AG09319 (cell line): ENCODE measurements at places on chromosomes 4 and X.
A peak's percentile ranks its signal among the peaks of the same experiment; 100 is the strongest.

- no peak for DNase-seq
These were observed 78.6 kb downstream of the MGST2 start for GRCh38 chr4:139744232-139744631.

DNA sequence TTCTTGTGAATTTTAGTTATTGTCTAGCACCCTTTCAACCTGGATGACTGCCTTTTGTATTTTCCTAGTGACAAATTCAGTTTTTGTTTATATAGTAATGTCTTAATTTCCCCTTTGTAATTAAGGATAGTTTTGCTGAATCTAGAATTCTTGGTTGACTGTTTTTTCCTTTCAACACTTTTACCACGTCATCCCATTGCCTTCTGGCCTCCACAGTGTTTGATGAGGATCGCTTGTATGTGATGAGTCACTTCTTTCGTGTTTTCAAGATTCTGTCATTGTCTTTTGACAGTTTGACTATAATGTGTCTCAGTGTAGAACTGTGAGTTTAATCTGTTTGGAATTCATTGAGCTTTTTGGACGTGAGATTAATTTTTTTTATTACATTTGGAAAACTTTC lies 30.1 kb downstream of the KDM6A start:
- DNase-seq = no peak

GRCh38 chr4:173045571-173045970 lies 123.0 kb upstream of the GALNT7 start:
- DNase-seq = no peak

DNA sequence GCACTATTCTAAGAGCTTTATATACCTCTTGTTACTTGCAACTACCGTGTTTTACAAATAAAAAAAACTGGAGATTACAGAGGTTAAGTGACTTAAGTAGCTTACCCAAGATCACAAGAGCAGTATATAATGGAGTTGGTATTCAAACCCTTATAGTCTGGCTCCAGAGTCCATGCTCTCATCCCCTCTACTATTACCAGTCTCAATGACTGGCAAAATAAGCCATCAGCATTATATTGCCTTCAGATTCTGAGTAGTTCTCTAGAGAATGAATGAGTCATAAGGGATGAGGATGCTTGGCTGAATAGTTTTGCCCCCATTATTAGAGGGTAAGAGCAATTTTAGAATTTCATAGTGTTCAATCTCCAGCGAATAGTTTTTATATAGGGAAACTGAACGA lies 170.1 kb upstream of the ATOH1 start:
- no peak for DNase-seq

DNA sequence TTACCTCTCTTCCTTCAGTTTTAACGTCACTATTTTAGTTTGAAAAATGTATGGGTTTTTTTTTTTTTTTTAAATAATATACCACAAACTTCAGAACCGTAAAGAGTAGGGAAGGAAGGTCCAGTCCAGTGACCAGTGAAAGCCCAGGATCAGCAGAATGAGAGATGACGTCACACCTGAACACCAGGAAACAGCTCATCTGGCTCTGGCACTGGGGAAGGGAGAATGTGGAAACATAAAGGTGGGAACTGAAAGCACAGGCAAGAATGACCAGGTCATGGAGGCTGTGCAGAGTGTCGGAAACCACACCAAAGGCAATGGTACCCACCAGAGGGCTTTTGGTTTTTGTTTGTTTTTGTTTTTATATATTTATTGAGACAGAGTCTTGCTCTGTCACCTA lies 141.2 kb downstream of the DHX15 start:
- no peak for DNase-seq

DNA sequence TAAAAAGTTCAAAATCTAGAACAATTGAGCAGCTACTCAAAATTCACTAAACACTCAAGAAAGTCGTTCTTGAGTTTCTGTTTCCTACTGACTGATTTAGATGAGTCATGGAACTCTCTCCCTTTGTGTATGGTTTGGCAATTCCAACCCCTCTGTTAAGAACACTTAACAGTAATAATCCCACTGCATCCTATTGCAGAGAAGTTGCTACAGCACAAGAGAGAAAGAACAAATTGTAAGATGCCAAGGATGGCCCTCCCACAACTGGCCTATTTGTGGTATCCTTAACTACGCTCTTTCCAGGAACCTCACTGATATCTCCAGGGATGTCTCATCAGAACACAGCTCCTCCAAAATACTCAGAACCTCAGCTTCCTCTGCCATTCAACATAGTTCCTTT lies 701.8 kb upstream of the TENM3 start:
- no peak for DNase-seq

DNA sequence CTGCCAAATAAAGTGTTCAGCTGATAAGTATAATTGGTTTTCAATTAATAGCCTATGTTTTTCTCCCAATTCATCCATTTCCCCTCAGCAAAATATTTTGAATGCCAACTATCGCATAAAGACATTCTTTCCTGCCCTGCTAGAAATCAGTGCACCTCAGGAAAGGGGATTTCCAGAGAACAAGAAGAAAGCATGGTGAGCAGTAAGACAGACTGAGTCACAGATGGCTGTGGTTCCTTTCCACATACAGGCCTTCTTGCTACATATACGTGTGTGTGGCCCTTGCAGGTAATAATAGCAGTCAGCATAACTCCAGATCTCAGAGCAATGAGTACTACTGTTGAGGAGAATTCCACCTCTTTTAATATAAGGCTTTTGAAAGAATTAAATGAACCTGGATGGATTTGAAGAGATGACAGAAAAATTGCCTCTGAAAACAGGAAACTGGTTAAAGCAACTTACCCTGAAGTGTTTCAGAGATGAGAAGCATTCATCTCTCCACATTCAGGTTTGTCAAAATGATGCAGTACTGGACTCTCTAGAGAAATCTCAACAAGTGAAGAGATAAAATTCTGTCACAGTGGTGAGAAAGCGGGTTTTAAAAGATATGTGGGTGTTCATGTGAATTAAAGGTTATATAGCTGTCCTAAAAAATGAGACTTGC lies 13.6 kb downstream of the GASK1B start:
- DNase-seq = no peak

GRCh38 chrX:72294497-72294896 lies 11.2 kb downstream of the CITED1 start:
- DNase-seq = no peak

- no peak for DNase-seq
These were observed 6.7 kb upstream of the HGFAC start for GRCh38 chr4:3434881-3435685.

- peak; percentile 32 for DNase-seq
These were observed 328.7 kb downstream of the PCDH18 start for GRCh38 chr4:137203601-137204000.

- DNase-seq = no peak
These were observed 5.3 kb downstream of the MBNL3 start for GRCh38 chrX:132483488-132483887.

DNA sequence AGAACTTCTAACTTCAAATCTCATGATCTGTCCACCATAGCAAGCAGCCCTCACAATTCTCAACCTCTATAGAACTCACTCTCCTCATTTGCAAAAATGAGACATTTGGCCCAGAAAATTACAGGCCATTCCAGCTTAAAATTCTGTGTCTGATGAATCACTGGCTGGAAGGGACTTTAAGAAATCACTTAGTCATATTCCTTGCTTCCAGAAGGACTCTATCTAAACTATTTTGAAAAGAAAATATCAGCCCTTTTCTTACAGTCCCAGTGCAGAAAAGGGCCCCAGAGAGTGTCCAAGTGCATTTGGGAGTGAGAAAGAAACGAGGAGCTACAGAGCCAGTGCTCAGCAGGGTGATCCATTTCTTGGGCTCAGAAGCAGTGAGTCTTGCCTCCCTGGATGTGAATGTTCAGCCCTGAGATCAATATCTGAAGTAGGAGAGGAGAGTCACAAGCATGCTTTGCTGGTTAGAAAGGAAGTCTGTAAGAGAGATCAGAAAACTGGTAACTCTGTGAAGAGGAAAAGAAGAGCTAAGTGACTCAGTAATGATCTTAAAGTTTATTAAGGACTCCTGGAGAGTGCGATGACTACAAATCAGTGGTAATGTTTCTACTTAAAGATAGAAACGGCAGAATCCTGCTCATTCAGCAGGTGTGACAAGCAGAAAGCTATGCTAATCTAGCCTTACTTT lies 139.8 kb downstream of the PALLD start:
- DNase-seq = no peak

DNA sequence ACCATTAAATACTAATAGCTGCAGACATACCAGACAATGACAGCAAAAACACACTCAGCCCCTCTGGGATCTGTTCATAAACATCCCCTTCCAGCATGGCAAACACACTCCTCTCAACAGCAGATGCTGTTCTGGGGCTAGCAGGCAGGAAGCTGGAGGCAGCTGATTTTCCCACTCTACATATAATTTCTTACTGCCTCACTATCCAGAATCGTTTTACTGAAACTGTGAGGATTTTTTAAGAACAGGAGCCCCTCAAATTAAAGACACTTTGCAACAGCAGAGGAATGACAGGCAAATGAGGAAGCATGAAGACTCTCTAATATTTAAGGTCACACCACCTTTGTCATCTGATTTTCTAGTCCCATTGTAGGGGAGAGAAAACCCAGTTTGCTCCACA lies 2.2 kb downstream of the MAPK10 start:
- no peak for DNase-seq

GRCh38 chr4:183635321-183635720 lies 23.7 kb downstream of the RWDD4 start:
- no peak for DNase-seq

- peak; percentile 43 for DNase-seq
These were observed 37.7 kb downstream of the NHS start for GRCh38 chrX:17412692-17413091.

DNA sequence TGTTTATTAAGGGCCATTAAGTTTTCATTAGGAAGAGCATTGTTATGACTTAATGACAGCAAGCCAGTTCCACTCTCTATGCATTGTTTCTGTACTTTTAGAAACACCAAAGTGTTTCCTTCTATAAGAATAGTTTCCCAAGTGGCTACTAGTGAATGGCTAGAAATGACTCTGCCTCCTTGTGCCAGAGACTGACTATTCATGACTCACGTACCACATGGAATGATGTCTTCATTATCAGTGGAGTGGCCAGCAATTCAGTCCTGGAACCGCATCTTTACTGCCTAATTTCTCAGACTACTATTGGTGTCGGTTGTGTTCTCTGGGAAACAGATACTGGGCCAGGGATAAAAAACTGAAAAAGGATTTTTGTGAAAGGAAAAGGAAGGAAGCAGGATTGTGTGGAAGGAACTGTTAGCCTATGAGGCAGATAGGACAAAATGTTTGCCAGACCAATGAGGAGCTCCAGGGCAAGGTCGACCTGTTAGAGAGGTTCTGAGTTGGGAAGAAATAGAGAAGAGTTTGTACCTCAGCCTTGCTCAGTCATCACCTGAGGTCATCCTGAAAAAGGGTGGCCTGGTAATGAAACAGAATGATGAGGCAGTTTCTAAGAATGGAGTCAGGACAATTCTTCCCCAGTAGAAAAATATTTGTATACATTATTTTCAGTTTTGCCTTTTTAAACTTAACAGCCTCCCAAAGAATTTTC lies 218.6 kb downstream of the SPCS3 start:
- DNase-seq = peak; percentile 31

DNA sequence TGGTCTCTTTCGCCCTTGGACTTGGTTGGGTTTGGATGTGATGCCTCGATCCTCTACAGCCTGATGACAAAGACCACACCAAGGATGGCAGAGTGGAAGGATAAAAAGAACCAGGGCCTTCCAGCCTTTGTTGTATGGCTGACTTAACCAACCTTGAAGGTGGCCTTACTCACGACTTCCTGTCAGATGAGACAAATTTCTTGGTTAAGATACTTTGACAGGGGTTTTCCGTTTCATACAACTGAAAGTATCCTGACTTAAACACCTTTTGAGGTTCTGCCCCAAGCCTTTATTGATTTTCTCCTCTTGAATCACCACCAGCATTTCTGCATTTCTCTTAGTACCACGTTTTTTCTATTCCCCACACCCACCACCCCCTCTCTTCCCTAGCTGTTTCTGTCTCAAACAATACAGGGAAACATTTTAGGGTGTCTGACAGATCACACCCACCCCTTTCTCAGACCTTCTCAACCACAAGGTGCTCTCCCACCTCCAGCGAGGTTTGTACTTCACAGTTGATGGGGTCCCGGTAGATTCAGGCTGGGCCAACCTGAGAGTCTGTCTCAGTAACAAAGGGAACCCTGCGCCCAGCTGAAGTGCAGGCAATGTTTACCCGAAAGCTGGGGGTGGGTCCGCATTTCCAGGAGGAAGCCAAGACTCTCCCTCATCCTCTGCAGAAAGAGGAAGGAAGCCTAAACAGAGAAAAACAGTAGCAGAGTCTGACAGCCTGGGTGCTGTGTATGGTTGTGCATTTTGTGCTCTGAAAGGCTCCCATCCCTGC lies 5.0 kb upstream of the TSPAN5 start:
- no peak for DNase-seq

- no peak for DNase-seq
These were observed 154.6 kb downstream of the FMR1NB start for GRCh38 chrX:148135738-148136137.

GRCh38 chr4:25911356-25911755 lies 2.7 kb upstream of the SMIM20 start:
- DNase-seq = no peak

- no peak for DNase-seq
These were observed 34.3 kb downstream of the GPC4 start for GRCh38 chrX:133380711-133381619.

GRCh38 chr4:79088946-79089691 lies 149.9 kb upstream of the PAQR3 start:
- DNase-seq = no peak

- DNase-seq = peak; percentile 42
These were observed 104.9 kb downstream of the FAM53A start for GRCh38 chr4:1579001-1579900.

- DNase-seq = no peak
These were observed 2308.1 kb upstream of the AGA start for GRCh38 chr4:179750374-179750773.

DNA sequence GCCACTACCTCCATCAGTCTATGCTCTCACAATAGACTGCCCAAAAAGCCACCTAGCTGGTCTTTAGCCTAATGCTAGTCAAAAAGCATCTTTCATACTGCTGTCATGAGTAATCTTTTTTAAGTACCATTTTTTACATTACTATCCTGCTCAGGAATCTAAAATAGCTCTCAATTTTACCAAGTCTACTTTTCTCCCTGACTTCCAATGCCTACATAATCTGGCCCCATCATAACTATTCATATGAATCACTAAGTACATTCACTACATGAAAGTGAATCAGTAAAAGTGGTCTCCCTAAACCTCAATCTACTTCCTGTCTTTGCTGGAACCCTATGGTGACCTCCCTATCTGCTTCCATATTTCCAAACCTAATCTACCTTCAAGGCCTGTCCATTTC lies 105.9 kb downstream of the THOC2 start:
- no peak for DNase-seq

DNA sequence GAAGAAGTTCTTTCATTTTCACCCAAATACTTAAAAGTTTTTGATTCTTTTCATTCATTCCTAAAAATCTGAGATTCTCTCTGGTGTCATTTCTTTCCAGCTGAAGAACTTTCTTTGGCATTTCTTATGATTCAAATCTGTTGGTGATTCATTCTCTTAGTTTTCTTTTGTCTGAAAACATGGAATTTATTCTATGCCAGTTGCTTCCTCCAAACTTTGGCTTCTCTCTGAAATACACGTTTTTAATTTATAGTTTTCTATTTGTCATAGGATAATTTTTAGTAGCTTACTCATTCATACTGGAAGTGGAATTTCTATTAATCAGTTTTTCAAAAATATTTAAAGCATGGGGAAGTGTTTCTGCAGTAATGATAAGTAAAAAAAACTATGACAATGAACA lies 1012.0 kb downstream of the RPA4 start:
- no peak for DNase-seq
